ENCODE measurements at places on chromosomes 13 and 19. TPM values are rescaled to one million over a fixed set of nuclear protein-coding genes. Genes with fewer than 3 reads are reported as not detected.

DNA sequence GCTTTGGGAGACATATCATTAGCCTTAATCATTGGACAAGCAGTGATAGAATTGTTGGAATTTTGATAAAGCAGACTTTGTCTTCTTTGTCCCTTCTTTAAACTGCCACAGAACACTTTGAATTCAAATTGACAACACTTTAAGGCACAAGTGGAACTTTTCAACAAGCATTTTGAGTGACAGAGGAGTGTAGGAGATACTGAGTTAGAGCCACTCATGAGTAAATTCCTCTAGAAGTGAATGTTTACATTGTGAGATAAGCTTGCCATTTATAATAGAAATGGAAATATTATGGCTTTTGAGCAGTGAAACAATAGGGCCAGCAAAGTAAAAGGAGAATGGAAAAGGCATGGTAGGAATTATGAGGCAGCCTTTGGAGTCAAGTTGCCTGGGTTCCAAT, 515.8 kb downstream of the SLITRK6 start:
- no peak overlapping the region for H3K4me3 ChIP-seq
- H3K4me1 ChIP-seq = peaks cover 21% of the 10 kb centered on the region
- no peaks in the 10 kb centered on the region for H3K27me3 ChIP-seq
- H3K36me3 ChIP-seq = no peaks in the 10 kb centered on the region

Gene APOC4
- total RNA-seq = not detected

Gene SPATA13
- total RNA-seq = 14.8 TPM

Gene ATP11A
- 2.0 TPM for total RNA-seq

DNA sequence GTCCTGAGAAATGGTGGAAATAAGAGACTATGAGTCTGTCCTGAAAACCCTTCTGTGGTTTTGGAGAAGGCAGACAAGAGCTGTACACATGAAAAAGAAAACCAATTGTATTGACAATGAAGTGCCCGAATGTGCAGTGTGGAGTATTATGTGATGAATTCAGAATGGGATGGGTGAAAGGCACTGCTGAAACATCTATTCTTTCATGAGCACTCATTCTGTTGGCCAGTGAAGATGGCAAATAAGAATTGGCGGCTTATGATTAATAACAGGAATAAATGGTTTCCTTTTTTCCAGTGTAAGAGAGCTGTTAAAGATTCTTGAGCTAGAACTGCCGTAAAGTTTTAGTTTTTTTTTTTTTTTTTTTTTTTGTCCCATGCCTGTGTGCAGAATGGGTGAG, 5.7 kb downstream of the POLR1D start:
- DNase-seq = no peak
- no peak overlapping the region for H3K4me3 ChIP-seq
- no peaks in the 10 kb centered on the region for H3K27me3 ChIP-seq

Gene CYP4F8
- total RNA-seq = not detected

Gene ITPKC
- 5.4 TPM for total RNA-seq

DNA sequence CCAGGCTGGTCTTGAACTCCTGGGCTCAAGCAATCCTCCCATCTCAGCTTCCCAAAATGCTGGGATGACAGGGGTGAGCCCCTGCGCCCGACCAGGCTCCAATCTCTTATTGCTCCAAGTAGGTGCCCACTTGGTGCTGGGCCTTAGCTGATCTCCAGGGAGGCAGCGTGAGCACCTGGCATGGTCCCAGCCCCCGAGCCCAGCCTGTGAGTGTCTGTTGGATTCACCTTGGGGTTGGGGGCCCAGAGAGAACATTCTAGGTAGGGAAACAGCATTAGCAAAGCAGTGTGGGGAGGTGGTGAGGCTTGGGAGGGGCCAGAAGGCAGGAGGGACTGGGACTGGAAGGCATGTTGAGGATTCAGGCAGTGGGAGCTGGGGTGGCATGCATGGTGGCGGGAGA, 45.5 kb downstream of the DNM2 start:
- peaks cover 50% of the 10 kb centered on the region for H3K36me3 ChIP-seq
- H3K27ac ChIP-seq = no peak overlapping the region
- H3K4me1 ChIP-seq = no peaks in the 10 kb centered on the region
- DNase-seq = no peak
